Left hindlimb (tissue), 1 donor: ENCODE measurements at places on chromosomes 3 and 15.

DNA sequence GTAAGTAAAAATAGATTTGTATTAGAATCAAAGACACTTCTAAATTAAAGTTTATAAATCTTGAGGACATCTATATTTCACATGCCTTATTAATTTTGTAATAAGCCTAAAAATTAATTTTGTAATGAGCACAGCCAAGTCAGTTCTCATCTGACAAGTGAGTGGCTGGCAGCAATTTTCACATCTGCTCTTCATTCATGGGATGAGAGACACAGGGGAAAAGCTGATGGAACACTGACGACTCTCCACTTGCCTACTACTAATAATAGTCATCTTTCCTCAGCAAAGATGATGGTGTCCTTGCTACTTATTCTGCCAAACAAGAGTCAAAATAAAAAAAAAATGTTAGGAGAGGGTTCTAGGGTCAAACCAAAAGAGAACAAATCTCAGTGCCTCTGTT, 14.4 kb upstream of the CMSS1 start:
- no peak for DNase-seq

DNA sequence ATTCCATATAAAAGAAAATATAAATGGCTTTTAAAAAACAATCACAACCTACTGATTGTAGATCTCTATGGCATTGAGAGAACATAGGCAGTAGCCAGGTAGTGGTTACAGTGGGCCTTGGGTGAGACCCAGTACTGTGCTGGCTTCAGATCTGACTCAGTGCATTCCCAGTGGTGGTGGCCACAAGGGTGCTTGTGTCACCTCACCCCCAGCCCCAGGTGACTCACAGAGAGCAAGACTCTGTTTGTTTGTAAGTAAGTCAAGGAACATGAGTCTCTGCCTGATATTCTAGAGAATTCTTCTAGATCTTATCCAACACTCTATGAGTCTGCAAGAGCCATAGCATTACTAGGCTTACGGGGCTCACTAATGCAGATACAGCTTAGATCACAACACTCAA, 118.8 kb upstream of the AZI2 start:
- no peak for DNase-seq

GRCh38 chr3:24067483-24067882, 122.4 kb downstream of the NR1D2 start:
- no peak for DNase-seq

DNA sequence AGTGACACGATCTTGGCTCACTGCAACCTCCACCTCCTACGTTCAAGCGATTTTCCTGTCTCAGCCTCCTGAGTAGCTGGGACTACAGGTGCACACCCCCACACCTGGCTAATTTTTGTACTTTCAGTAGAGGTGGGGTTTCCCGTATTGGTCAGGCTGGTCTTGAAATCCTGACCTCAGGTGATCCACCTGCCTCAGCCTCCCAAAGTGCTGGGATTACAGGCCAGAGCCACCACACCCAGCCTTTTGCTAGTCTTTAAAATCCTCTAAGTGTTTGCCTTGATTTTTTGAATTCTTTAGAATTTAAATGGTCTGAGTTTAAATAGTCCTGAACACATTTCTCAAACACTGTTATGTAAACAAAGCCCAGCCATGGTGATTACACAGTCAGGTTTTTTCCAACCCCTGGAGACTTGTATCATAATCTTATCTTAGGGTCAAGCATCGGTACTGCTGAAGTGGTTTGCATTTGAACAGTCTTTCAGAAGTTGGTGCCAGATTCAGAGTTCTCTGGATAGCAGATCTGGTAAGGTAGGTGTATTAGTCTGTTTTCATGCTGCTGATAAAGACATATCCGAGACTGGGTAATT, 28.2 kb upstream of the PIAS1 start:
- DNase-seq: no peak

DNA sequence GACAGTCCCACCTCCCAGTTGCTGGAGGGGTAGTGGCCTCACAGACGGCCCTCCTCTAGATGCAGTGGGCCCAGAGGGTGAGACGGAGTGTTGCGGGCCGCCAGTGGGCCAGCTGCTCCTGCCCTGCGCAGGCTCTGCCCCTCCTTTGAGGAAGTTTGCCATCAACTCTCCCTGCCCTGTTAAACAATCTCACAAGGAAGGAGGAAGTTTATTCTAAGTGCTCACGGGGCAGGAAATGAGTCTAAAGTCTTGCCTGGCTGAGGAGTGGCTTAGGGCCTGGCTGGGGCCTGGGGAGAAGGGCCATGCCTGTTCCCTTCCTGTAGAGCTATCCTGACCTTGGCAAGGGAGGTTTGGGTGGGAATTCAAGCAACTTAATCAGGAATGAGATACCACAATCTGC, at the start of gene FAM3D:
FAM3D (minus strand) TSS at position 92 of the 400 bp plus-strand sequence. CDS start 11,211 bp downstream, outside the sequence.
- DNase-seq: no peak

DNA sequence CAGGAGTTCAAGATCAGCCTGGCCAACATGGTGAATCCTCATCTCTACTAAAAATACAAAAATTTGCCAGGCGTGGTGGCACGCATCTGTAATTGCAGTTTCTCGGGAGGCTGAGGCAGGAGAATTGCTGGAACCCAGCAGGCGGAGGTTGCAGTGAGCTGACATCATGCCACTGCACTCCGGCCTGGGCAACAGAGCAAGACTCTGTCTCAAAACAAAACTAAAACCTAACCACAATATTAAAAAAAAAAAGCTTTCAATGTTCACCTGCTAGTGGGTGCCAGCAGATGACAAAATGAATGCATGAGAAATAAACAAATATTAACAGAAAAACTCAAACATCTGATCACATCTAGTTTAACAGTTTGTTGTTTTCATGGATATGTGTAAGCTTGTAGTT, 9.0 kb downstream of the SLC24A1 start:
- no peak for DNase-seq

DNA sequence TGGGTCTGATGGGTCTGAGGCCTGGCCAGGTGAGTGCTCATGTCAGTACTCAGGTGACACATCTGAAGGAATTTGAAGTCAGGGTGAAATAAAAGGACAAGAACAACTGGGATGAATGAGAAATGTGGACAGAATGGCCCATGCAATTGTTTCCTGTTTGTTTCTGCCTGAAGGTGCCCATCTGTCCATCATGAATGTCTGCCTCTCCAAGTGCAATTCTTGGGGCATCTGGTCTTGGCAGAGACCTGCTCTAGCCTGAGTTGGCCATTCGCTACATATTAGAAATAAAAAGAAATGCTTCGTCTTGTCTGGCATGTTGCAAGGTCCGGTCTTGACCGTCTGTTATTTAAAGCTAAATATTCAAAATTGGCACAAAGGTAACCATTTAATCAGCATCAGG, 142.0 kb upstream of the AGBL1 start:
- no peak for DNase-seq

DNA sequence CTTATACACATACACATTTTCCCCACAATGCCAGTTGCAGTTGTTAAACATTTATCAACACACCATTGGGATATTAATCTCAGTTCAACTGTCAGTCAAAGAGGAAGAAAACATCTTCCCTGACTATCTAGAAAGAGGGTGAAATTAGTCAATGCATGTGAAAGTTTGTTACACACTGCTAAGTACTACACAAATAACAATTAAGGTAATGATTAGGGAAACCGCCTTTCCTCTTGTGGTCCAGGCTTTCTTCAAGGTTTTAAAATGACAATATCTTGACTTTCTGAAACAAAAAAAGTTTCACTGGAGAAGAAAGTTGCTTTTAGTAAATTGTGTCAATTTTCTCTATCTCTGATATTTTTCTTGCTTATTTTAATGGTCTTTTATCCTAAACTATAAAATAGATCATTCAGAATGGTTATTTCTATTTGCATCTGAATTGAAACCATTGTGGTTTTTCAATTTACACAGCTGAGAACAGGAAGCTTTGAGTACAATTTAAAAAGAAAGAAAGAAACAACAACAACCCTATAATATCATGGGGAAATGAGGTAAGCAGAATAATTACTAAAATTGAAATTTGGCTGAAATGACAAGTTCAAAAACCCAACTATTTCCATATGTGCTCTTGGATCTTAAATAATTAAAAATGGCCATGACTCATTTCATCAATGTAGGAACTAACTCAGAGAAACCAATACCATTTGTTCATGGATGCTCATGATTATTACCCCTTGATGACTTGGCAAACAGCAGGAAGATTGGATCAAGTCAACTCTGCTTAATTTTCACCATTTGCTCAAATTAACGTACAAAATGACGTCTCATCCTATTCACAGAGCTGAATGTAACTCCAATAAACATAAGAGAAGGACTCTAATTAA, 31.7 kb downstream of the GPR149 start:
- DNase-seq: no peak

DNA sequence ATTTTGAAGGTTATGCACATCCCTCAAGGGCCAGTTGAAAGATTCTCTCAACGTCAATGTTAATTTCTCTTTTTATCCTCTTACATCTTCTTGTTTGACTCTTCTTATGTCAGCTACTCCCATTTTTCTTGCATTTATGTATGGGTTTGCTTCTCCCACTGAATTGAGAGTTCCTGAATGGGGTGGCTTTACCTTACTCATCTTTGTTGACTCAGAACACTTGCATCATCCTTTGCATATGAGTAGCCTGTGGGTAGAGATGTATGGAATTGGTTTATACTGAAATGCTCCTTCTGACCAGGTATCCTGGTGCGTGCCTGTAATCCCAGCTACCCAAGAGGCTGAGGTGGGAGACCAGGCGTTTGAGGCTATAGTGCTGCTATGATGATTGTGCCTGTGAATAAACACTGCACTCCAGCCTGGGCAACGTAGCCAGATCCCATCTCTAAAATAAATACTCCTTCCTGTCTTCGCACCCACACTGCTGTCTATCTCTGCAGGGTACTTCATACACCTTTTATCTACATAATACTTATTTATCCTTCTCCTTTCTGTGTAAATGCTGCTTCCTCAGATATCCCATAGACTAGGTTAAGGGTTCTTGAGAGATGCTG, 123.6 kb upstream of the DPH6 start:
- DNase-seq: no peak

- no peak for DNase-seq
Measured at GRCh38 chr3:189049458-189050236, 122.1 kb upstream of the TPRG1 start.

DNA sequence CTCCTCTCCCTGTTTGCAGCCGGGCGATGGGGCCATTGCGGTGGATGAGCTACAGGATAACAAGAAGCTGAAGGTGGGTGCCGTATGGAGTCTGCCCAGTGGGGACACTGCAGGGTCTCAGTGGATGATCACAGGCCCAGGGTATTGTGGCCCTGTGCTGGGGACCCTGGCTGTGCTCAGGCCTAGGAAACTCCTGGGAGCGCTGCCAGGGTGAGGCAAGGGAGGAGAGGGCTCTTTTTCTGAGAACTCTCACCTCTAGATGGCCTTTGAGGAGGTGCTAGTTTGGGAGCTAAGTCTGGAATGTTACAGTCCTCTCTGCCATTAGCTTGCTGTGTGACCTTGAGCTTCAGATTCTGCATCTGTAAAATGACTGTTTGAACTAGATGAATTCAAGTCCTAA, 16.4 kb downstream of the SLC24A1 start:
- no peak for DNase-seq

- no peak for DNase-seq
Measured at GRCh38 chr3:197508461-197508860, 47.3 kb downstream of the BDH1 start.

DNA sequence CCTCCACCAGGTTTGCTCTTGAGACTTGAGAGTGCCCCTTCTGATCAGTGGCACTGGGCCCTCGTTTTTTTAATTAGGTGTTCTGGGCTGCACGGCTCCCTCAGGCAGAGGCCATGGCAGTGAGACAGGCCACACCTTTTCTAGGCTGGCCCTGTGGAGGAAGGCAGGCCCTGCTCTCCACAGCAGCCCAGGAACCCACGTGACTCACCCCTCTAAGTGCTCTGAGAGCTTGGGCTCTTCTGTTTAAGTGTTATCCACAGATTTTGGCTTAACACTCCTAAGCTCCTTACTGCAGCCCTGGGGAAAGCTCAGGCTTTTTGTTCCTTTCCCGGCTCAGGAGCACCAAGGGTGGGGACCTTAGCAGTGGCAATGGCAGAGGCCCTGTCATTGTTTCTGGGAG, 463.2 kb upstream of the GBE1 start:
- DNase-seq: no peak

GRCh38 chr3:13316603-13317002, 103.5 kb downstream of the NUP210 start:
- DNase-seq: no peak

DNA sequence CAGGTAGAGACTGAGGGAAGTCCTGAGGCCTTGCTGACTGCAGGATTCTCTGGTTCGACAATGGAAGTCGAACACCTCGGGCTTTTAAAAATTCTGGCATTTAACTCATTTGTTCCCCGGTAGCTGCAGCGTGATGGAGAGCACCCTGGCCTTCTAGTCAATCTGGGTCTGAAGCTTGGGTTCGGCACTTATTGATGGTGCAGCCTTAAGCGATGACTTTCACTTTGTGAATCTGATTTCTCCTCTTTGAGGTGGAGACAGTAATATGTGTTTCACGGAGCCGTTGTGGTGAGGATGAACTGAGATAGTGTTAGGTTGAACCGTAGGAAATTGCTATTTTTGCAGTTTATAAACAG, 621 bp upstream of the PARP6 start:
- DNase-seq: no peak

- no peak for DNase-seq
Measured at GRCh38 chr3:140018556-140018955, 83.6 kb downstream of the CLSTN2 start.

- DNase-seq: no peak
Measured at GRCh38 chr3:116301422-116301821, 143.9 kb downstream of the LSAMP start.

- no peak for DNase-seq
Measured at GRCh38 chr15:39279311-39279710, 301.6 kb upstream of the THBS1 start.

DNA sequence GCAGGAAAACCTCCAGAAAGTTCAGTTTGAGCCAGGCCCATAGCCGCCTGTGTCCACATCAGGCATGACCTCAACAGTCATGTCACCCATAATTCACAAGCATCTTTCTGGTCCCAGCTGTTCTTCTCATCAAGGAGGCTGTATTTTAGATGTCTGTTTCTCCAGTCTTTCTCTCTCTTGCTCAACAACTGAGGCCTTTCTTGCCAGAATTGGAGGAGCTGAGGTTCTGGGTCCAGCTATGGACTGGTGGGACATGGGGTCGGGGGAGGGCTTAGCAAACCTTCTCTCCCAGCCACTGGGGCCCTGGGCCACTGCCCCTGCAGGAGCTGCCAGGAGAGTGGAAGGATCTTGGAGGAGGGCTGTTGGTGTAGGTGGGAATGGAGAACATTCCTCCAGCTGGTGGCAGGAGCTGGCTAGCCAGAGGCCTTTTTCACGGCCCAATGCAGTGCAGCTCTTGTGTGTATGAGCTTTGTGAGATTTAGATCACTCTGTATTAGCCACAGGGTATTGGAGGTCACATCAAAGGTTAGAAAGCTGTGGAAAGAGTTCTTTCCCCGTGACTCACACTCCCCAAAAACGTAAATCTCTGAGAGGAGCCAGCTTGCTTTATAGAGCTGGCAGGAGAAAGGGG, 23.5 kb downstream of the MAGEF1 start:
- DNase-seq: peak; percentile 83
